ENCODE measurements at places on chromosomes 2 and 18.

DNA sequence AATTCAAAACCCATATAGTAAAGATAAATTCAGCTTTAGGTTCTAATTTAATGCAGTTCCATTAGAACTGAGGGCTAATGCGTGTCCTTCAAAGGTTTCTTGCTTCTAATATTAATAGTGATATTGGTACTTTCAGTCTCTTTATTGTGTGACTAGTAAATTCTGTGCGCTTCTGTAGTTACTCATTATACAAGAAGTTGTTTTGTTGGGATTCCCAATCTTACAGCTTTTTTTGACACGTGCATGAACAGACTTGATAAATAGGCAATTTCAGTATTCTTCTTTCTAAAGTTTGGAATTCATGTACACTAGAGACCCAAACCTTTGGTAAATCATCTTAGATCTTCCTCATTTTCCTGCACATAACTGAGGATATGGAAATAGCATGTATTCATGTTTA lies 71.8 kb downstream of the HAUS1 start:
- no peak for DNase-seq

DNA sequence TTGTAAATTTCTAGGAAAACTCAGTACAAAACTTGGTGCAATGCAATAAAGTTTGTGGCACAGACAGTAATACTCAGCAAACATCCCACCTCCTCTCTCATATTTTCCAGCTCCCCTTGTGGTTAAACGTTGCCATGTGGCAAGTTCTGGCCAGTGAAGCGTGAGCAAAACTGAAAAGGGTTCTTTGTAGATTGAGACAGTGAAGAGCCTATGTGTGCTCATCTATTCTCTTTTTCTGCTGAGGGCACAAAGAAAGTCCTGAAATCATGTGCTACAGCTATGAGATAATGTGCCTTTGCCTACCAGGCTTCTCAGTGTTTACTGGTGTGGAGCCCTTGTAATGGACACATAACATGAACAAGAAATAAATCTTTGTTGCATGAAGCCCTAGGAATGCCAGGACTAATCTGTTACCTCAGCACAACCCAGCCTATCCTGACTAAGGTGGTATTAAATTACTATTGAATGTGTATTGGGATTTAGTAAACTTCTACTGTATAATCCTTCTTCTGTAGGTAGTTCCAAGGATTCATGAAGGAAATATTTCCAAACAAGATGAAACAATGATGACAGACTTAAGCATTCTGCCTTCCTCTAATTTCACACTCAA lies 13.0 kb upstream of the TYMS start:
- no peak for DNase-seq

GRCh38 chr18:48694295-48694694 lies 155.5 kb downstream of the CTIF start:
- DNase-seq, result no peak

GRCh38 chr18:63974991-63975390 lies 5.1 kb downstream of the SERPINB8 start:
- no peak for DNase-seq

- DNase-seq, result no peak
These were observed 43.4 kb downstream of the MRO start for GRCh38 chr18:50776383-50776782.

DNA sequence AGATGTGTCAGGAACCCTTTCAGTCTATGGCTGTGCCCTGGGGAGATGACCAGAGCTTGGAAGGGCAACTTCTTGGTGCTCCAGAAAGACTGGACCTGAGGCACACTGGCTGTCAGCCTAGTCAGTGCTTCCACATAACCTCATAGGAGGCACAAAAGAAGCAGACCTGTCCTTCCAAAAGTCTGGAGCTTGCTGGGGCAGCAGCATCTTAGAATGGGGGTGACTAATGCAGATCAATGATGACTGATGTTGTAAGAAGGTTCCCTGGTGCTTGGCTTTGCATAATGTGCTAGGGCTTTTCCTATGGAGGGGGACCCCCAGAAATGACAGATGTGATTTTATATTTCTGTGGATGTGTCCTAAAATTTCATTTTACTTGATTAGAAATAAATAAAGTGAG lies 255.7 kb upstream of the THUMPD2 start:
- no peak for DNase-seq

DNA sequence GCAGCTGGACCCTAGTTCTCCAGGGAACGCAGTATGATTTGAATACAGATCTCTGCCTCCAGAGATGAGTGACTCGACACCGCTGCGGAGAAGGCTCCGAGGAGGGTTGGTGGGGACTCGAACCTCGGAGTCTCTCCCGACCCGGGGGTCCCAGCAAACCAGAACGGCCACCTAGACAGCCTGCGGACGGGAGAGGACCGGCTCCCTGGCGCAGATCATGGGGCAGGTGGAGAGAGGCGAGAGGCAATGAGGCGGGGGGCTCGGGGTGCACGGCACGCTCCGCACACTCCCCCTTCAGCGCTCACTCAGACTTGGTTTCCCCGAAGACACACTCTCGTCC lies 12.6 kb downstream of the DYSF start:
- DNase-seq, result no peak

DNA sequence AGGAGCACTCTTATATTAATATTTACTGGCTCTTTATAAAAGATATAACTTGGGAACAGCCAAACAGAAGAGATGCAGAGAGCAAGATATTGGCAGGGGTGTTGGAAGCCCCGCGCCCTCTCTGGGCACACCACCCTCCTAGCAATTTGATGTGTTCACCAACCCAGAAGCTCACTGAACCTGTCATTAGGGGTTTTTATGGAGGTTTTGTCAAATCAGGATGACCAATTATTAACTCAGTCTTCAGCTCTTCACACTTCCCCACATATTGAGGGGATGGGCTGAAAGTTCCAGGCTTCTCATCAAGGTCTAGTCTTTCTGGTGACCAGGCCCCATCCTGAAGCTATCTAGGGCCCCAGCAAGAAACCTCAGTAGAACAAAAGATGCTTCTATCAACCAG lies 10.9 kb upstream of the INO80D start:
- no peak for DNase-seq

Measured in activated B cell treated with CpG ODN at 0.5 μM for 24 hours (primary cell).